ENCODE measurements at places on chromosomes 4 and X.

GRCh38 chr4:99200138-99200537, 18.9 kb downstream of the ADH6 start:
- no peak for DNase-seq

DNA sequence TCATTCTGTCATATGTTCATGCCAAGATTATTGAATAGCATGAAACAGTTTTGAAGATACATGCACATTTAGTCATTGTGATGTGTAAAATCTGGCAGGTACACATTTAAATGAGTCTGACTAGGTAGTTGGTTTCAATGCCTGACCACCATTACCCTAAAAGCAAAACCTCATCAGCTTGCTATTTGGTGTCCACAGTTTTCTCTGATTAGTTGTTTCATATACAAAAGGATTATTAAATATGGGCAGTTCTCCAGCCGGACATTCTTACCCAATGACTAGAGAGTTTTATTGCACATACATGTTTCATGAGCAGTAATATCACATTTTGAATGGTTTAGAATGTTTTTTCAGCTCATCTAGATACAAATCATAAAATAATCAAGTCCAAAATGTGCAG, 23.7 kb downstream of the DCHS2 start:
- DNase-seq, result no peak

GRCh38 chr4:172844556-172844955, 324.1 kb upstream of the GALNT7 start:
- no peak for DNase-seq

DNA sequence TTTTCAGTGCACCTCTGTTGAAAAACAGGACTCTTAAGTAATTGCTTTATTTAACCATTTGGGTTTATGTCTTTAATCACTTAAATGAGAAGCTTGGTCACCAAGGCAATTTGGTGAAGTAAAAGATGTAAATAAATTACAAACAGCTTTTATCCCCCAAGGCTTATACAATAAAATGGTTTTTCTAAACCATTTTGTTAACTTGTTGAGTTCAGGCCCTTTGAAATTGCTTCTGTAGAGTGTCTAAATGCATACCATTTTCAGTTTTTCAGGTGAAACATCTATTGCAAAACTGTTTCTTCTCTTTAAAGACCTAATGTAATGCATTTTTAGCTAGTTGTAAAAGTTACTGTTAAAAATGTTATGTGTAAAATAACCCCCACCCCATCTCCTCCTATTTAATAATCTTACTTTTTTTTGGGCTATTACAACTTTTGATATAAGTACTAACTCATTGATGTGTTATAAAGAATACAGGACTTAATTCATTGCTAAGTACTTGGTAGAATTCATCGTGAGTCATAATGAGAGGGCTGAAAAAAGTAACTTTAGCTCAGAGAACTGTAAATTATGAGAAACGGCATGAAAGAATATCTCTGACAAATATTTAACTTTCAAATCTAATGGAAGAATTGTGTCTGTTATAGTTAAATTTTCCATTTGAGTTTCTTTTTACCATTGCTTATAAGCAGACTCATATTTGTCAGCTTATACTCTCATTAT, 4.5 kb downstream of the RAPGEF2 start:
- no peak for DNase-seq

GRCh38 chr4:29014555-29014954, 1705.6 kb upstream of the PCDH7 start:
- DNase-seq, result no peak
